ENCODE measurements at places on chromosomes 16 and 17.

GRCh38 chr16:13992322-13992721, 72.4 kb downstream of the ERCC4 start:
- no peak for DNase-seq

DNA sequence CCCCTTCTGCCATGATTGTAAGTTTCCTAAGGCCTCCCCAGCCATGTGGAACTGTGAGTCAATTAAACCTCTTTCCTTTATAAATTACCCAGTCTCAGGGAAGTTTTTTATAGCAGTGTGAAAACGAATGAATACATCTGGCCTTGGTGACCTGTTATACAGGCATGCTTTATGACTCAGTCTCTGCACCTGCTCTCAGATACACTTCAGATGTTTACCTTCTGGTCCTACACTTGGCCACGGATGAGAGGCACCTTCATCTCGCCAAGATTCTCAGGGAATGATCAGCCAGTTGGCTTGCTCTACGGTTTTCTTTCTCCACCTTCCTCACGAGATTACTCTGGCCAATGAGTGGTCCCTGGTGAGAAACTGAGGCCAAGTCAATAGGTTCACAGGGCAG, 304.7 kb downstream of the CA10 start:
- no peak for DNase-seq

- DNase-seq, result no peak
Observed at GRCh38 chr17:17545031-17545820, 46.3 kb downstream of the PEMT start.

- DNase-seq, result no peak
Observed at GRCh38 chr17:55177159-55177854, 87.5 kb upstream of the HLF start.

DNA sequence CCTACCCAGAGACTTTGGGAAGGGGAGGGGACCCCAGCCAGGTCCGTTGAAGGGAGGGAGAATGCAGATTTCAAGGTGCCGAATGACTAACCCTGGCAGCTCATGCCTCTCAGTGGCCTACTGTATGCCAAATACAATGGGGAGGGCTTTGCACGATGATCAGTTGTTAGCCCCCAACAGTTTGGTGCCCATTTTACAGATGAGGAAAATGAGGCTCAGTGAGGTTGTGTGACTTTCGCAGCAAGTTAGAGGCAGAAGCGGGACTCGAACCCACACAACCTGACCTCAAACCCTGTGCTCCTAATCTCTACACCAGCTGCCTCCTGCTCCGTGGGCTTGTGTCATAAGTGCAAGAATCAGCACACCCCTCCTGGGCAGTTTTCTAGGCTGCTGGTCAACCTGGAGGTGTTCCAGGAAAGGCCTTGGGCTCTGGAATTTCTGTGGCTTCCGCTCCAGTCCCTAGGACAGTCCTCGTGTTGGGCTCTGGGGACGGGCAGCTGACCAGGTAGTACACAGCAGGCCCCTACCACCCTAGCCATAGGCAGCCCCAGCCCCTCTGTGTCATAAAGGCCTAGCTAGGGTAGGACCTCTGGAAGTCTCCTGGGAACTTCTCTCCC, 11.9 kb upstream of the NAGPA start:
- DNase-seq, result no peak

- no peak for DNase-seq
Observed at GRCh38 chr17:50833510-50834428, 1.6 kb upstream of the WFIKKN2 start.

GRCh38 chr16:19235886-19236285, 49.6 kb upstream of the CLEC19A start:
- no peak for DNase-seq

DNA sequence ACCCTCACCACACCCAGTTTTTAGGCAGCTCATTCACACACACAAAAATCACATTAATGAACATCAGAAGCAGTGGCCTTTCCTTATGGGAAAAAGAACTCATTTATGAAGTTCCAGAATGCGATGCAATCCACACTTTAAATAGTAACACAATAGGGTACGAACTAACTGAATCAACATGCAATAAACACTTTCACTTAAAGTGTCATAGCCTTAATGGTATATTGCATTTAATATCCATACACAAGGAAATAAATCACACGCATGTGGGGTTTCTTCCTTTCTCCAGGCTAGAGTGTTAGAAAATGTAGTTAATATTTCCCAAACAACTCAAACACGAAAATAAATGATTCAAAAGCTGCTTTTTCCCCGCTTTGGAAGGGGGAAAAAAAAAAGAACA, 19.7 kb downstream of the ADCY9 start:
- DNase-seq, result no peak

Data from activated CD4-positive, alpha-beta T cell treated with anti-CD3 and anti-CD28 coated beads, Interleukin-2, Interleukin-4, amounts not matched to agents 100 ng/mL and 50 ng/mL, durations not matched to agents 16 hours and 8 hours (primary cell).